Fibroblast of skin of left biceps (primary cell): ENCODE measurements at places on chromosomes 16 and 17.

DNA sequence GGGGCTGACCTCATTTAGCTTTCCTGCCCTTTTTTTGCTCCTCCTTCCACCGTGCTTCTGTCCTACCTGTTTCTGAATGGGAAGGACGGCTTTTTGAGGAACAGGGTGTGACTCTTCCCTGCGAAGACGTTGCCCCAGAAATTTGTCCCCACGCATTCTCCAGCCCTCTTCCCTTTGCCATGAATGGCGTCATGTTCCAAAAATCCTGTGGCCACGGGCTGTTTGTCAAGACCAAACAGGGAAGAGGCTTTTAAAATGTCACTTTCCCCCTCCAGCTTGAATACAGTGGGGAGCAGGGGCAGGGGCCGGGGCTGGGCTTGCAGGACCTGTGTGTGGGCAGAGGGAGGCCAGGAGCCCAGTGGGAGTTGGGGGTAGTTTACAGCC lies 13.9 kb downstream of the MPRIP start:
- DNase-seq, result no peak

GRCh38 chr16:13426269-13426668 lies 493.7 kb upstream of the ERCC4 start:
- DNase-seq, result no peak

DNA sequence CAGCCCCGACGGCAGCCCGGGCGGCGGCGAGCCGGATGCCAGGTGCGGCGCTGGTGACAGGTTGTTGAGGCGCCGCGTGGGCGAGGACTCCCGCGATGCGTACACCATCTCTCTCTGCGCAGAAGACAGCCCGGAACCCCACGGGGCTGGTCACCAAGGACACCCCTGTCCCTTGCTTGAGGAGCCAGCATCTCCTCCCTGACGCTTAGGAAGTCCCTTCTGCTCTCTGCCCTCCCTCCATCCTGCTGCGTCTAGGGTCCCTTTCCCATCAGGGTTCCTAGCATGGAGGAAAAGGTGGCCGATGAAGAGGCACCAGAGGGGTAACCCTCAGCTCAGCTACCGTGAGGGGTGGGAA lies 43.6 kb downstream of the SRCIN1 start:
- DNase-seq, result no peak

DNA sequence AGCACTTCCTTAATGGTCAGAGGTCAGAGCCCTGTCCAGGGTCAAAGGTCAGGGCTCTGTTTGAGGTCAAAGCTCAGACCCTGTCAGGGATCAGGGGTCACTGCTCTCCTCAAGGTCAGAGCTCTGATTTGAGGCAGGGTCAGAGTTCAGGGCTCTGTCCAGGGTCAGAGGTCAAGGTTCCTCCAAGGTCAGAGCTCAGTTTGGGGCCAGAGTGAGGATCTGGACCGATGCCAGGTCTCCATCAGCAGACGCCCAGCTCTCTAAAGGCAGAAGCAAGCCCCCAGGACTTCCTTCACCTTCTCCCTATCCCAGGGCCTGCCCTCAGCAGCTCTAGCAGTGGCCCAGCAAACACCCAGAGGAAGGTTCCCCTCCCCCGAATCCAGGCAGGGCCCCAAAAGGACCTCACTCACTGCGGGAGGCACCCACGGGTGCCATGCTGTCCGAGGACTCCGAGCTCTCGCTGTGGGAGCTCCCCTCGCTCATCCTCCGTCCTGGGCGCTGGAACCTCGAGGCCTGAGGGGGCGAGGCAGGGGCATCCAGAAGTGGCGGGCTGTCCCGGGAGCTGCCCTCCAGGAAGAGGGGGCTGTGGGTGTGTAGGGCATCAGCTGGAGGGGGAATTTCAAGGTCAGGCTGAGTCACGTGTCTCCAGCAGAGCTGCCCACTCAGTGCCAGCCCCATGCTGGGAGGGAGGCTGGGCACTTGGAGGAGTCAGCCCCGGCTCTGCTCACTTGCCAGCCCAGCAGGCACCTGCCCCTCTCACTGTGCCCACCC lies 26.7 kb downstream of the PIMREG start:
- DNase-seq, result no peak
